ENCODE measurements at places on chromosomes 3 and 15.

- DNase-seq = peak; percentile 99
Measured at GRCh38 chr3:130850044-130850797, 43.7 kb upstream of the ATP2C1 start.

DNA sequence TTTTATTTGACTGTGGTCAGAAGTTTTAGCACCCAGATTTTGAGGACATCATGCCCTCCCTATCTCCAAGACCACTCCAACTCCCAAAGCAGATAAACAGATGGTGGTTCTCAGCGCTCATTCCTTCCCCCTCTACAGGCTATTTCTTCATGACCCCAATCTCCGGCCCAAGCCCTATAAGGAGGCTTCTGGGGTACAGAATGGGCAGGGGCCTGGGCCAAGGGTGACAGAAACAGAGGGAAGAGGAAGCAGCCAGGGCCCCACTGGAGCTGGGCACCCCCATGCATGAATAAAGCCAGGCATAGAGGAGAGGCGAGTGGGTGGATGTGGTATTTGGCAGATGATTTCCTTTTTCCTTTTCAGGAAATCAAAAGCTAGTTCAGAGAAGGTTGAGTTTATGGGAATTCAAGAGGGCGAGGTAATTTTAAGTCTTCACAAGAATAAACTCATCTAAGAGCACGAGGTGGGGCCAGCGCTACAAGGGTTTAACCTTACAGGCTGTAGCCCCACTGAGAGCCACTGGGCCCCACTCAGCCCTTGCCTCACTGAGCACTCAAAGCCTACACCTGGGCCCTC, 104.8 kb upstream of the HERC1 start:
- DNase-seq = peak; percentile 50

GRCh38 chr3:4999531-5000184, 20.4 kb downstream of the BHLHE40 start:
- DNase-seq = no peak

- no peak for DNase-seq
Measured at GRCh38 chr3:42501321-42501680, 1.1 kb upstream of the VIPR1 start.

- no peak for DNase-seq
Measured at GRCh38 chr3:19527746-19528145, 379.4 kb downstream of the KCNH8 start.

- no peak for DNase-seq
Measured at GRCh38 chr3:74537164-74537563, 77.3 kb downstream of the CNTN3 start.

GRCh38 chr3:14959359-14959943, 12.1 kb downstream of the NR2C2 start:
- peak; percentile 31 for DNase-seq

- DNase-seq = peak; percentile 59
Measured at GRCh38 chr15:65287520-65287855, 805 bp upstream of the PARP16 start.

- DNase-seq = peak; percentile 34
Measured at GRCh38 chr3:71584394-71585011, 975 bp upstream of the FOXP1 start.

DNA sequence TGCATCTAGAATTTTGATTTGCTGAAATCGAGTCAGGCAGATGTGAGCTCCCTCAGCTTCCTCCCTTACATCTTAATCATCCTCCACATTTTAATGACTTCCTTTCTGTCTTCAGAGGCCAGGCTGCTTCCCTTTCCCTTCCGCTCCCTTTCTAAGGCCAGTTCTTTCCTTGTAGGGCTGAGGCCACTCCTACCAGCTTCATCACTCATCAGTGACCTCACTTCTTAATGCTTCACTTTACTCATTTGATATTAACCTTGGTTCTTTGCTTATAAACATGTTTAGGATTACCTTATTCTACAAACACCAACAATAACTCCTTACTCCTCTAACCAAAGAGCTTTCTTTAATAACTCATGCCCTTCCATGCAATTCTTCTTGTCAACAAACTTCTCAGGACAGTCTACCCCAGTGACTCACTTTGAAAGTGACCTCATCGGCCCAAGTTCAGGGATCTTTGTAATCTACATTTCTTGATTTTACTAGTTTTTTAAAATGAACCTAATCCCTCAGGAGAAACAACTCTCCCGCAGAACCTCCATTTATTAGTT, 23.9 kb downstream of the ILDR1 start:
- DNase-seq = peak; percentile 96

- DNase-seq = no peak
Measured at GRCh38 chr3:20051123-20051806, 11.0 kb downstream of the KAT2B start.

DNA sequence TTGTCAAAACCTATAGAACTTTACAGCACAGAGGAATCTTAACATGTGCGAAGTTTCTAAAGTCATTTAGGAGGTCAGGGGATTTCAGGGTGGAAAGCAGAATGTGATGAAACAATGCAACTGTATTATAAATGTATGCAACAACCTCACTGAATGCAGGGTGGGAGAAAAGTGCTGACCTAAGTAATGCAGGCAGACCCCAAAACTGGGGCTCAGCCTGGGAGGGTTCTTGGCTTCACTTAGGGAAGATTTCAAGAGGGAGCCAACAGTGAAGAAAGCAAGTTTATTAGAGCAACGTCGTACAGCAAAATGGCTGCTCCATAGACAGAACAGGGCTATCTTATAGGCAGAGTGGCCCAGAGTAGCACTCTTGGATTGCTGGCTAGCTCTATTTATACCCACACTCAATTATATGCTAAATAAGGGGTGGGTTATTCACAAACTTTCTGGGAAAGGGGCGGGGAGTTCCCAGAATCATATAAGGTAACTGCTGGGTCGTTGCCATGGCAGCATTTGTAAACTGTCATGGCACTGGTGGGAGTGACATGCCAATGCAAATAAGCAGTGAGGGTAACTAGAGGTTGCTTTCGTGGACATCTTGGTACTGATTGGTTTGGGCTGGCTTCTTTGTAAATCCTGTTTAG, 14.2 kb upstream of the CAND2 start:
- DNase-seq = no peak

DNA sequence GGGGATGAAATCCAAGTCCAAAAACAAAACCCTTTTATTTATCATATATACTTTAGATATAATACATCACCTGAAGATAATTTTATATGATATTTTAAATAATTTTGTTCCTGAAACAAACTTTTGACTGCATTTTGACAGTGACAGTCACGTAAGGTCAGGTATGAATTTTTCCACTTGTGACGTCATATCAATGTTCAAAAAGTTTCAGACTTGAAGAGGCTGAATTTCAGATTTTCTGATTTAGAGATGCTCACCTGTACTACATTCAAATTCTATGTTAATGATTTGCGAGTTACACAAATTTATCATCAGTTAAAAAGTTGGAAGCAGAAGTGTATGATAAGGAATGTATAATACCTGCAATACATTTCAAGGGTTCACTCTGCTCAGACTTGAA, 136.1 kb upstream of the EPHA6 start:
- no peak for DNase-seq

GRCh38 chr3:111917300-111917699, 58.2 kb downstream of the PHLDB2 start:
- no peak for DNase-seq

DNA sequence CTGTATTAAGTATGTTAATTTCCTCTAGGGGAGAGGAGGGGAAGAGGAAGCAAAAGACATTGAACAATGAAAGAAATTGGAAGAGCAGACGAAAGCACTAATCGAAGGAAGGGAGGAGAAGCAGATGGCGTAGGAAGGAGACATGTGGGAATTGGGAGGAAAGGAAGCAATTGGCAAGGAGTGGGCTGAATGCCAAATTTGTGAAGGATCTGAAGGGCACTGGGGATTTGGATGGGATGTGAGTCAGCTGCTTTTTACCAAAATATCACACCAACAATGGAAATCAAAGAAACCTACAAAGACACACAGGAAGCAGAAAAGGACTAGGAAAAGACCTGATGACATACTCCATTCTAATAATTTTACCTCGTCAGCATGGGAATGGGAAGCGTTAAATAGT, 1029.8 kb downstream of the ROBO1 start:
- no peak for DNase-seq

GRCh38 chr3:22660606-22661005, 542.5 kb upstream of the UBE2E2 start:
- DNase-seq = no peak

DNA sequence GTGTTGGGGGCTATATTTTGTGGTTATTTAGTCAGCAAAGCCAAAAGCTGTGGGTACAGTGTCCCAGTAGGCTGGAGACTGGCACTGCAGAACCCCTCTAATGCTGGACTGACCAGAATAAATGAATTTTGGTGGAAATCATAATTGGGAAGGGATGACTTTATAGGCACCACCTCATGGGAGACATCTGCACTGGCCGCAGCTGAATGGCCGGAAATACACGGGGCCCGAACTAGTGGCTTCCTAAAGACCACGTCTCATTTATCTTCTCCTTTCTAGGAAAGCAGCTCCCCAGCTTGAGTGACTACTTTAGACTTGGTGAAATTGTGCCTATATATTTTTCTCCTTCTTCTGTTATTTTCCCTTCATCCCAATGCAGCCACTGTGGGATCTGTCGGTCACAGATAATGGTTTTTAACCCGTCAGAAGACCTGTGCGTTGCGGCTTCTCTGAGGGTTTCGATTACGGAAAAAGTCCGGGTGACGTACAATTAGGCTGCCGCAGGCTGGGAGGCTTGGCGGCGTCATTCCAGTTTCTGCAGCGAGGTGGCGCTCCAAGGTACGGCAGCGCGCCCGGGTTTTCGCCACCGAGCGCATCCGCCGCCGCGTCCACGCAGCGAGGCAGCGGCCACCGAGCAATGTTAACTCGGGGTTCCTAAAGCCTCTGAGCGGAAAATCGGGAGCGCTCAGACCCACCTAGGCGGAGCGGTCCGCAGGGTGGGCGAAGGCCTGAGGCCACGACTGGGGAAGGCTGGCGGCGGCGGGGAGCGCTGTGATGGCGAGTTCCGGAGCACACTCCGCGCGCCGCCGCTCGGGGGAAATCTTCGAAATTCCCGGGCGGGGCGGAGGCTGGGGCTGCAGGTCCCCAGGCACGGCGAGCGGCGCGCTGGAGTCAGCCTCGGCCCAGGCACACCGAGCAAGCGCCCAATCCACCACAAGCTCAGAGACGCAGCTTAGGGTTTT, 26.3 kb downstream of the NR2F2 start:
- DNase-seq = peak; percentile 65

- DNase-seq = no peak
Measured at GRCh38 chr3:168251371-168251770, 155.6 kb upstream of the GOLIM4 start.

- no peak for DNase-seq
Measured at GRCh38 chr3:60752809-60753208, 498.4 kb downstream of the FHIT start.

- DNase-seq = no peak
Measured at GRCh38 chr3:197482001-197482400, 73.8 kb downstream of the BDH1 start.

DNA sequence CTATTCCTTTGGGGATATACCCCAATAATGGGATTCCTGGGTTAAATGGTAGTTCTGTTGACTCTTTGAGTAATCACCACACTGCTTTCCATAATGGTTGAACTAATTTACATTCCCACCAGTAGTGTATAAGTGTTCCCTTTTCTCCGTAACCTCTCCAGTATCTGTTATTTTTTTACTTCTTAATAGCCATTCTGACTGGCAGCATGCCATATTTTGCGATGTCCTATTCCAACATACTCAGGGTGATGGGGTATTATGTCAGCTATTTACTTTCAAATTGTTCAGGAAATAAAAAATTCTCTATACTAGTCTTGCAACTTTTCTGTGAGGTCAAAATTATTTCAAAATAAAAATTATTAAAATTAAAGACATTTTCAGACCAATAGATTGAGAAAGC, 9.1 kb upstream of the PARP14 start:
- no peak for DNase-seq

Data from inflammatory macrophage treated with lipopolysaccharide for 4 hours (primary cell).